ENCODE measurements at places on chromosomes 6 and 20.

DNA sequence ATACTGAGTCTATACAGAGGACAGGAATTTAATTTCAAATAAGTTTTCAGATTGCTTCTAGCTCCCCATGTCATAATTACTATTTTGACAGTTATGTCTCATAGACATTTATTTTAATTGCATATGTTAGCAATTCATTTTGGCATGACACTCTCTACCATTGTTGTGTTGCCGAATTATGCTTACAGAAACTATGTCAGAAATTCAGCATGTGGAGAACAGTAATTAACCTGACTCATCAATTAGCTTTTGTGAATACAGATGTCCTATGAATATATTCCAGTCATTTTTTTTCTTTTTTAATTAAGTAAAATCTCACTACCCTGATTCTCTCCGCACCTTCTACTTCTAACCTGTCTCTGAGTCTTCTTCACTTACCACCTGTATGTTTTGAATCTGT lies 105.1 kb downstream of the NKAIN2 start:
- DNase-seq = no peak

GRCh38 chr20:63946986-63947637 lies 9.1 kb downstream of the UCKL1 start:
- no peak for DNase-seq

DNA sequence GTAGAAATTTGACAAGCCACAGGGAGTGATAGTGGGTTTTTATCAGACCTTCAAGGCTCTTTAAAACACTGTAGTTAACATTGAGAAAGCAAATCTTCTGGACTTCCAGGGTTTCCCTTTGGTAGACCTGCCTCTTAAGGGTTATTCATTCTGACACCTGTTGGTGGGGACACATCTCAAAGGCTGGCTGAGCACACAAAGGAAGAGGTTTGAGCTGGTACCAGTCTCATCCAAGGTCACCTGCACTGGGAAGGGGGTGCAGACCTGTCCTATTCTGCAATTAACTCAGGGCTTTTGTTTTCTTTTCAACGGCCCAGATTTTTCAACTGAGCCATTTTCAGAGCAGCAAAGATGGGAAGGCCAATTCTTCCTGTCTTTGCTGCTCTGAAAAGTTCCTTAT lies 45.6 kb downstream of the EDN1 start:
- DNase-seq = no peak

DNA sequence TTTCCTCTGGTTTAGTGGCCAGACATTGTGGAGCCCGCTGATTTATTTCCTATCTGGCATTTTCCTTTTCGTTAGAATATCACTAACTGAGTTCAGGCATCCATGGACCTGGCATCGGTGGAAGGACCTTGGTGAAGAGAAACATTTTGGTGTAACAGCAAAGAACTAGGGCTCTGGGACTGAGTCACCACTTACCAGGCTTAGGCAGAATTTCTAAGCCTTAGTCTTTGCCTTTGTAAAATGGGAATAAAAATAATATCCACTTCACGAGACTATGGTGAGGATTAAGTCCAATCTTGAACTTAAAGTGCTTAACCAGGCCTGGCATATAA lies 42.0 kb upstream of the ENPP1 start:
- DNase-seq = no peak

- DNase-seq = no peak
These were observed 49.7 kb downstream of the JPH2 start for GRCh38 chr20:44137266-44137801.

GRCh38 chr6:152206072-152206818 lies 398.8 kb downstream of the ESR1 start:
- no peak for DNase-seq

DNA sequence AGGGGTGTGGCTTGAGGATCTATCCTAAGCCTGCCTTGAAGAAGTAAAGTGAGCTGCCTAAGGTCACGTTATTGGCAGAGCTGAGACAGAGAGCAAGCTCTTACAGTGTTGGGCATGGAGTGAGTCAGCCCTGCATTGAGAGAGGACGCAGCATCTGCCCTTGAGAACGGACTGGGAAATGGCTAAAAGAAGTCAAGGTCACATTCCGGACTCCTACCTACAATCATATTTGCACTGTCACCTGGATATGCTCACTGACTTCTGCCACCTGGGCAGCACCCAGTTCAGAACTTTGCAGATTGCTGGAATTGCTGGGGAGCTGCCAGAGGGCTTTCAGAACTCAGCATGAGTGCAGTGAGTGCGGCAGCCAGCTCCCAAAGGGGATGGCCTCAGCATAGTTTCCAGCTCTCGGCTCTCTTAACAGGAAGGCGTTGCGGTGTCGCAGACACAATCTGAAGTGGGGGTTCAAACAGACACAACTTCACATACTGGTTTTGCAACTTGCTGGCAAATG lies 199.3 kb upstream of the SGK1 start:
- DNase-seq = no peak

- DNase-seq = no peak
These were observed 276.7 kb downstream of the FARS2 start for GRCh38 chr6:5537967-5538366.

DNA sequence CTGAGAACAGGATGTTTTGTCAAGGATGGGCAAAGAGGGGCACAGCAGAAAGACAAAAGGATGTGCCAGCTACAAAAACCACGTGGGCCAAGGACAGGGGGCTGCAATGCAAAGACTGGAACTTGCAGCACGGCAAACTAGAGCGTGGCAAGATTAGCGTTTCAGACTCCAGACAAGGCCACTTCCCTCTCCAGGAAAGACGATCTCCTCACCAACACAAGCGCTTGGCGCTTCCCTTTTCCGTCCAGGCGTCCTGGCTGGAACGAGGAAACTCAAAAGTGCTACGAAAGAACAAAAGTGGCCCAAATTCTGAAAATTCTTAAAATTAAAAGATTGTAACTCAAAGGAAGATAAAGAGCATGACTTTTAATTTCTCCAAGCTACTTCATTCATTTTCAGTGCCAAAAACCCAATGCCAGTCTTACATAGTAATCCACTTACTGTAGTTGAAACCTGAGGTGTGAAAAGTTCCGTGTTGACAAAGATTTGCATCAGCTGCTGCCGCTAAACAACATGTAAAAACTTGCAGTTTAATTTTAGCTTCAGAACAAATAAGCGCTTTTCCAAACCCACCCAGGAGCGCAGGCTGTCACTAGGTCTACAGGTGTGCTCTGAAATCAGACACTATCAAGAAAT lies 207.1 kb upstream of the RREB1 start:
- DNase-seq = no peak

DNA sequence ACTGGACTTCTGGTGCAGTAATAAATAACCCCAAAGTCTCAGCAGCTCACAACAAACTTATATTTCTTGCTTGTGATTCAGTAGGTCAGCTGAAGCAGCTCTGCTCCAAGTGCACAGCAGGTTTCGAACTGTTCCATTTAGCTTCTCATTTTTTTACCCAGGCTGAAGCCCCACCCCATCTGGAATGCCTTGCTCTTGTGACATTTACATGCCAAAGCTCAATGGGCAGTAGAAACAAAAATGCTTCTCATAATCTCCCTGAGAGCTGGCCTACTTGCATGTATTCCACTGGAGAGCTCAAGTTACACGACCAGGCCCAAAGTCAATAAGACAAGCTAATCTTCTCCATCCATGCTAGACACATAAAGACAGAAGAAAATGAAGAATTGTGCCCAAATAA lies 165.2 kb downstream of the HAO1 start:
- DNase-seq = no peak

GRCh38 chr6:42184475-42184874 lies 10.3 kb downstream of the GUCA1B start:
- DNase-seq = no peak

- DNase-seq = no peak
These were observed 27.3 kb upstream of the HFE start for GRCh38 chr6:26059941-26060340.

- no peak for DNase-seq
These were observed 20.7 kb upstream of the RREB1 start for GRCh38 chr6:7087066-7087465.

GRCh38 chr6:123841067-123841896 lies 37.6 kb downstream of the NKAIN2 start:
- no peak for DNase-seq

DNA sequence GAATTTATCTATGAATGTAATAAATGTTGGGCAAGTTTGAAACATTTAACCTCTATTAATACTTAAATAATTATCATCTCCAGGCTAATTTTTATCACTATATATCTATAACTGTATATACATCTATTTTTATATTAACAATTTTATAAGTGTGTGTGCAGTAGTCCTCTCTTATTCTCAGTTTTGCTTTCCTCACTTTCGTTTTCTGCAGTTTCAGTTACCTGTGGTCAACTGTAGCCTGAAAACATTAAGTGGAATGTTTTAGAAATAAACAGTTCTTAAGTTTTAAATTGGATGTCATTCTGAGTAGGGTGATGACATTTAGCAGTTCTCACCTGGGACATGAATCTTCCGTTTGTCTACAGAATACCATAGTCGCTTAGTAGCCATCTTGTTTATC lies 379.4 kb upstream of the MAN1A1 start:
- DNase-seq = no peak

GRCh38 chr6:15267221-15267620 lies 21.4 kb downstream of the JARID2 start:
- no peak for DNase-seq

DNA sequence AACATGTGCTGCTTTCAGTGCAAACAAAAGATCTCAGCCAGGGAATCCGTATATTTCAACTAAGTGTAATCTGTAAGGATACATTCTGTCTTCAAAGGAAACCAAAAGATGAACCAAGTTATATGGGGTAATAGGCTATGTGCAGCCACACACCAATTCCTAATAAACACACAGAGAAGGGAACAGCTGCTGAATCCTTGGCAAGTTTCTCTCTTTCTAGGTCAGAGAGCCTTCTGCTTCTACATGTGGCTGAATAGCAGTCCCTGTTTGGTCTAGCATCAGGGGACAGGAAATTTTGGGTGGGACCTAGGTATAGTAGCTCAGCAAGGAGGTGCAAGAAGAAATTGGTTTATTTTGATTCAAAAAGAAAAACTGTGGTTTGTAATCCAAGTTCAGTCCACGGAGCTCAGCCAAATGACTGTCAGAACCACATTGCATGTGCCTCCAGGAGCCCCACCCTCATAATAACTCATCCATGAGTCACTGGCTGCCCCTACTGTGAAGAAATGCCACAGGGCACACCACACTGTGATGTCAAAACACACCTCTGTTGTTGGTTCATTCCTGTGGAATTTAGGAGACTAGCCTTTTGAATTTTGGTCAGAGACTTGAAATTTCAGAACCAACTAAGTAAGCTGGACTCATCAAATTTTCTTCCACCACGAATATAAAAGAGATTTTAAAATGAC lies 21.1 kb downstream of the SPTLC3 start:
- peak; percentile 86 for DNase-seq

DNA sequence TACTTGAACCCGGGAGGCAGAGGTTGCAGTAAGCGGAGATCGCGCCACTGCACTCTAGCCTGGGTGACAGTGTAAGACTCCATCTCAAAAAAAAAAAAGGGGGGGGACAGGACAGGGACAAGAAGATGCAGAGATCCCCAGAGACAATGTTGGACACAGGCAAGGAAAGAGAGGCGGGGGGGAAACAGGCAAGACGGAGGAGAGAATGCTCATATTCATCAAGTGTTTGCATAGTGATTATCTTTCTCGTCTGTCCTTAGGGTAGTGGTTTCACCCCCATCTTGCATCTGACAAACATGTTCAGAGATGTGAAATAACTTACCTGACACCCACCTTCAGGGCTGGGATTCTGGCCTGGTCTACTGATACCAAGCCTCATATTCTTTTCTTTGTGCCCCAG lies 29.0 kb downstream of the CHMP4B start:
- no peak for DNase-seq

GRCh38 chr6:160022793-160023192 lies 53.9 kb downstream of the IGF2R start:
- DNase-seq = no peak

- DNase-seq = no peak
These were observed 156.9 kb downstream of the CDKAL1 start for GRCh38 chr6:20691185-20691584.

- peak; percentile 22 for DNase-seq
These were observed at the start of gene SPDEF for GRCh38 chr6:34556031-34556471. TSS of gene SPDEF (minus strand) at chr6:34556329. CDS start at chr6:34544455, 11,874 bp downstream.

DNA sequence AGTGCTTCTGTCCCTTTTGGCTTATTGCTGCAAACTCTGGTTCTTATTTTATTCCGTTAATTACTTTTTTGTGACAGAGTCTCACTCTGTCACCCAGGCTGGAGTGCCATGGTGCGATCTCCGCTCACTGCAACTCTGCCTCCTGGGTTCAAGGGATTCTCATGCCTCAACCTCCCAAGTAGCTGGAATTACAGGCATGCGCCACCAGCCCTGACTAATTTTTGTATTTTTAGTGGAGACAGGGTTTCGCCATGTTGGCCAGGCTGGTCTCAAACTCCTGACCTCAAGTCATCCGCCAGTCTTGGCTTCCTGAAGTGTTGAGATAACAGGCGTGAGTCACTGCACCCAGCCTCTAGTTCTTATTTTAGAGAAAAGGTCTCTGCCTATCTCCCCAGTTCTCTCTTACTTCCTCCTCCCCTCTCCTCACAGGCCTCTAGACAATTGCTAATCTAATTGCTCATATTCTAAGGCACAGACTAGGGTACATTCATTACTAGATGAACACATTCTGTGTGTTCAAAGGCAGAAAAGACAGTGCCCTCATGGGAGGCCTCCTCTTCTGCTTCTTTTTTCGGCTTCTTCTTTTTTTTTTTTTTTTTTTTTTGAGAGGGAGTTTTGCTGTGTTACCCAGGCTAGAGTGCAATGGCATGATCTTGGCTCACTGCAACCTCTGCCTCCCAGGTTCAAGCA lies 27.0 kb downstream of the EDEM2 start:
- no peak for DNase-seq

GRCh38 chr6:127939442-127940066 lies 38.7 kb upstream of the THEMIS start:
- DNase-seq = no peak

- DNase-seq = no peak
These were observed 188.6 kb downstream of the PRL start for GRCh38 chr6:22108199-22108598.

GRCh38 chr6:90790696-90791095 lies 203.8 kb upstream of the MAP3K7 start:
- peak; percentile 26 for DNase-seq

DNA sequence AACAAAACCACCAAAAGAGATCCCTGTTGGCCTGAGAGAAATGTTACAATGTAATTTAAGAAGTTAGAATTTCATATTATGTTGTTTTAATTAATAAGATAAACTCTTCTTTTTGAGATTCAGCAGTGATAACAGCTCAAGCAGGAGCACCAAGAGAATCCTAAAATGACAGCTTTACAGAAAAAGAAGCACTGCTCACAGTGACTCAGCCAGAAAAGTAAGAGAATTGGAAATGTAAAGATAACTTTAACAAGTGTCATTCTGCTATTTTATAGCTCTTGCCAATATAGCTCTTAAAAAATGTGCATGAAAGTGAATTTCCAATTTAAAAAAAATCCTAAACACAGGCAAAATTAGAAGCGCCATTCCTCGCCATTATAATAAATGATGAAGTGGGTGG lies 111.3 kb downstream of the UBE3D start:
- no peak for DNase-seq
